ENCODE measurements at places on chromosomes 13 and 19.

DNA sequence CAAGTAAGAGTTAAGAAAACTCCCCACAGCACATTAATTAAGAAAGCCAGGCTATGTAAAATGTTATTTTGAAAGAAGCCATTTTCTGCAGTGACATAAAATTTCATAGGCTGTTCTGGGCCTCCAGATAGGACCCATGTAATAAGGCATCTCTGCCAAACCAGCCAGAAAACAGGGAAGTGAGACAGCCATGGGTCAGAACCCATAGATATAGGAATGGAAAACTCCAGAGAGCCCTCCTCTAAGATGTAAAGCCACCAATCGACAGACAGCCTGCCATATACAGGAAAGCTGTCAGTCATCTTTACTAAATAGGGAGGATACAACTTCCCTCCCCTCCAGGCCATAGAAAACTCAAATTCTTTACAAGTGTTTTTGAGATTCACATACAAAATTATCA, 493.3 kb downstream of the COG6 start:
- DNase-seq, result no peak

DNA sequence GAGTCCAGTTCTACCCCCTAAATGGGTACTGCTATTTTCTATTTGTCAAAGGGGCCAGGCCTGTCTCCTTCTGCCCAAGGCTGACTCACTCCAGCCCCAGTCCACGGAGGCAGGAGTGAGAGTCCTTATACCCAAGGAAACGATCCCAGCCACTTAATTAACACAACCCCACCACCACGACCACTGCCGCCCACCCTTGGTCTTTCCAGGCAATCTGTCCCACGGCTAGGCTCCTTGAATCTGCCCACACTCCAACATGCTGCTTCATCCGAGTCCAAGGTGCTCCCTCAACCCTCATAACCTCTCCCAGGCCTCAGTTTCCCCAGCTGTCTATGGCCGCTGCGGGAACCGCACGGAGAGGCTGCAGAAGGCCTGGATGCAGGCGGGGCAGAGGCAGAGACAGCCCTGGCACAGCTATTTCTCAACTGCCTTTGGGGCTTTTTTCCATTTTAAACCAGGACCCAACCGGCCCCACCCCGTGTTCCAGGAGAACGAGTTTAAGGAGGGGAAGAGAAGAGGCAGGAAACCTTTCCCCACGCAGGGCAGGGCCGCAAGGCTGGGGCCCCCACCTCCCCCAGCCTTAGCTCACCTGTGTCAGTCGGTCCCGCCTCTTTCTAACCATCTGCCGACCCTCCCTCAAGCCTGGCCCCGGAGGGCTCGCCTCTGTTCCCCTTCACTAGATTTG, 746 bp downstream of the RAB3D start:
- no peak for DNase-seq

GRCh38 chr13:50509771-50510441, 333.6 kb downstream of the DLEU7 start:
- no peak for DNase-seq

- DNase-seq, result no peak
These were observed 159.9 kb upstream of the STARD13 start for GRCh38 chr13:33445476-33445875.

- DNase-seq, result no peak
These were observed 66.2 kb downstream of the RUBCNL start for GRCh38 chr13:46320821-46321220.

DNA sequence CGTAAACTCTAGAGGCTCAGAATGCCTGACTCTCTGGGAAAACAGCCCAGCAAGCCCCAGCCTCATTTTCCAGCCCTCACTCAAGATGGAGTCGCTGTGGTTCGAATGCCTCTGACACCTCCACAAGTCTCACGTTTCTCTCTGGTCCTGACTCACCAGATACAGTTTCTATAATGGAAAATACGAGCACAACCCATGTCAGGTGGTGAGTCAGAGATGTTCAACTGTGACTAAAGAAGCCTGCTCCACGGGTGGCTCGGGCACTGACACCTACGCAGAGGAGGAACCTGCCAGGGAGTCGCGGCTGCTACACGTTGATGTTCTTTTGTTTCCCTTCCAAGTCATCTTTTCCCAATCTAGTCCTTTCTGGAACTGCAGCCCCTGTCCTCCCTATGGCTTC, 87.1 kb upstream of the STK24 start:
- DNase-seq, result no peak

- no peak for DNase-seq
These were observed 494.3 kb downstream of the COG6 start for GRCh38 chr13:40149611-40150274.

- DNase-seq, result no peak
These were observed 1599.2 kb downstream of the OLFM4 start for GRCh38 chr13:54627646-54628372.

- DNase-seq, result no peak
These were observed 343.6 kb downstream of the FGF9 start for GRCh38 chr13:22014469-22014868.

DNA sequence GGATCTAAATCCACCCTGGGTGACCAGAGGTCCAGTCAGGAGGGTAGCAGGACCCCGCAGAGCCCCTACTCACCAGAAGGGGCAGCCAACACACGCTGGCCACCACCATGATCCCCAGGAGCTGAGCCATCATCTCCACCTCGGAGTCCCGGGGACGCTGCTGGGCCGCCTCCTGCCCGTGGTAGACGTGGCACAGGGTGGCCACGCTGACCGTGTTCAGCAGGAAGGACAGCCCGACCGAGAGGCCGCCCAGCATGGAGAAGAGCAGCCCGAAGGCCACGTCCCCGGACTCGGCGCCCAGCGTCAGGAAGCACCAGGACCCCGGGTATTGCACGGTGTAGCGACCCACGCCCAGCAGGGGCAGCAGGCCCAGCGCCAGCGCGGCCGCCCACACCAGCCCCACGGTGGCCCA, 6.9 kb downstream of the TBXA2R start:
- DNase-seq, result no peak

GRCh38 chr13:79496188-79496587, 15.2 kb downstream of the NDFIP2 start:
- no peak for DNase-seq

Data from AML-193 (cell line).